Frontal cortex (tissue), 4 donors: ENCODE measurements at places on chromosomes 16 and 17.

DNA sequence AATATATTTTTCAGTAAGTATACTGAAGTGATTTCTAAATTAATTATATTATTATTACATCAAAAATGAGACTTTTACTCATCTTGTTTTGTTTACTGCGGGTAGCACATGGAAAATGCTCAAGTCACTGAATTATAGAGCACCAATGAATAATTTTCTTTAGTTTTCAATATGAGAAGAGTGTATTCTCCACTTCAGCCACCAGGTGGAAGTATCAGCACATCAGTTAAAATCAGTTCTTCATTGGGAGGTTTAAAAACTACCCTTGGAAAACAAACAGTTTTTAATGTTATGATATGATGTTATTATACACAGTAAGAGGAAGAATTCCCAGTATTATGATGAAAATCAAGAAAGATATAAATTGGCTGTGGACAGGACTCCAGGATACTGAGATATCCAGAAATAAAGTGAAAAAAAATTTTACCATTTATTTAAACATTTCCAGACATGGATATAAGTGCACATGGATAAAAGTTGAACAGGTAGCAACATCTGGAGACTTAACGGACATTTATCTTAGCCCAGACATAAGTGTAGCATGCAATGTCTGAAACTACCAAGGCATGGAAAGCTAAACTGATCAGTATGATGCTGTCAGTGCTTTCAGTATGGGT lies 467.3 kb downstream of the KCNJ2 start:
- peak; percentile 39 for DNase-seq

GRCh38 chr17:45225964-45226530 lies 4.4 kb downstream of the FMNL1 start:
- DNase-seq = no peak

DNA sequence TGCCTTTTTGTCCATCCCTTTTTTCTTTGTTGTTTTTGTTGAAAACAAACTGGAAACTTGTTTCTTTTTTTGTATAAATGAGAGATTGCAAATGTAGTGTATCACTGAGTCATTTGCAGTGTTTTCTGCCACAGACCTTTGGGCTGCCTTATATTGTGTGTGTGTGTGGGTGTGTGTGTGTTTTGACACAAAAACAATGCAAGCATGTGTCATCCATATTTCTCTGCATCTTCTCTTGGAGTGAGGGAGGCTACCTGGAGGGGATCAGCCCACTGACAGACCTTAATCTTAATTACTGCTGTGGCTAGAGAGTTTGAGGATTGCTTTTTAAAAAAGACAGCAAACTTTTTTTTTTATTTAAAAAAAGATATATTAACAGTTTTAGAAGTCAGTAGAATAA lies 4.9 kb downstream of the SOX9 start:
- no peak for DNase-seq

DNA sequence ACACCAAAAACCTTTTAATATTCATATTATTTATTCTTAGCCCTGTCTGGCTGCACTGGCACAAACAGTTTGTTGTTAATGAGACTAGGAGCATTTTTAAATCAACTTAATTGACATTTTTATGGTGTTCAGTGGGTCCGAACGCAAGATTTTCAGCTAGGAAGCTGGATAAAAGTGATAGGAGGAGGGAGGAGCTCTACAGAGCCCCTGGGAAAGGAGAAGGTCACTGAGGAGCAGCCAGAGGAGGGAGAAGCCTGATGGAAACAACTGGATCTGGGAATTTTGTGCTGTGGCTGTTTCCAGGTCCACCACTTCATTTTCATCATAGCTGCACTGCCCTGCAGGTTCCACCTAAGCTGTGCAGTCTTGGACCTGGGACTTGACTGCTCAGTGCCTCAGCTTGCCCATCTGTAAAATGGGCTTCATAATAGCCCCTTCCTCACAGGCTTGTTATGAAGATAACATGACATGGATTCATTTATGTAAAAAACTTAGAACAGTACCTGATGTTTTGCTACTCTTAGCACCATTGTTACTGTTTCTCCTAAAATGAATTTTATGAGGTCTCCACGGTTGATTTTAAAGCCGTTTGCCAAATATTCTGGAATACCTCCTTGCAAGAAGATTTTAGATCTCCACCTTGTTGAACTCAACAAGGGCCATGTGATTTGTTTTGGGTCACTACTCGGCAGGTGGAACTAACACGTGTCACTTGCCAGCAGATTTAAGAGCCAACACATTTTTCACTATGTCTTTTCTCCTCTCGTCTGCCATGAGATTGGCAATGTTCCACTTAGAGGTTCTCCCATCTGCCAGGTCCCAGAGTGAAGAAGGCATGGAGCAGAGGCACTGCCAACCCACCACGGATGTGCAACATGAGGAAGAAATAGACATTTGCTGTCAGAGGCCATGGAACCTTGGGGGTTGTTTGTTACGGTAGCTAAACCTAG lies 18.7 kb upstream of the GRIN2A start:
- DNase-seq = no peak
